Effector memory CD8-positive, alpha-beta T cell (primary cell): ENCODE measurements at places on chromosomes 11 and 22.

DNA sequence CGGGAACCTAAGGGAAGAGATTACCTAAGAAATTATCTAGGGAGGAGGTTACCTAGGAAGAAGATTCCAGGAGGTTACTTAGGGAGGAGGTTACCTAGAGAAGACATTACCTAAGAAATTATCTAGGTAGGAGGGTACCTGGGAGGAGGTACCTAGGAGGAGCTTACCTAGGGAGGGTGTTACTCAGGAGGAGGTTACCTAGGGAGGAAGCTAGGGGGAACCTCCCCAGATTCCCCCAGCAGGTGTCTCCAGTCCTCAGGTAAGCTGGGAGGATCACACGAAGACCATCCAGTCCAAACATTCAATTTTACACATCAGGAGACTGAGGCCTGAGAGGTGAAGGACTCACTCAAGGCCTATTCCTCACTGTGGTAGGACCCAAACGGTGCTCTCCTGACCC is 482.8 kb downstream of the TBC1D22A start:
- no peak overlapping the region for H3K27ac ChIP-seq
- no peak overlapping the region for H3K4me3 ChIP-seq
- H3K4me1 ChIP-seq: no peaks in the 10 kb centered on the region
- H3K36me3 ChIP-seq: no peaks in the 10 kb centered on the region
- H3K27me3 ChIP-seq: peaks cover 65% of the 10 kb centered on the region
- no peak for DNase-seq

- peak overlapping the region; percentile 89 for H3K27ac ChIP-seq
- H3K4me1 ChIP-seq: peaks cover 20% of the 10 kb centered on the region
- H3K4me3 ChIP-seq: peak overlapping the region; percentile 72
- peaks cover 39% of the 10 kb centered on the region for H3K36me3 ChIP-seq
- no peaks in the 10 kb centered on the region for H3K27me3 ChIP-seq
Measured at GRCh38 chr22:21643533-21644357, 1.6 kb downstream of the SDF2L1 start.

DNA sequence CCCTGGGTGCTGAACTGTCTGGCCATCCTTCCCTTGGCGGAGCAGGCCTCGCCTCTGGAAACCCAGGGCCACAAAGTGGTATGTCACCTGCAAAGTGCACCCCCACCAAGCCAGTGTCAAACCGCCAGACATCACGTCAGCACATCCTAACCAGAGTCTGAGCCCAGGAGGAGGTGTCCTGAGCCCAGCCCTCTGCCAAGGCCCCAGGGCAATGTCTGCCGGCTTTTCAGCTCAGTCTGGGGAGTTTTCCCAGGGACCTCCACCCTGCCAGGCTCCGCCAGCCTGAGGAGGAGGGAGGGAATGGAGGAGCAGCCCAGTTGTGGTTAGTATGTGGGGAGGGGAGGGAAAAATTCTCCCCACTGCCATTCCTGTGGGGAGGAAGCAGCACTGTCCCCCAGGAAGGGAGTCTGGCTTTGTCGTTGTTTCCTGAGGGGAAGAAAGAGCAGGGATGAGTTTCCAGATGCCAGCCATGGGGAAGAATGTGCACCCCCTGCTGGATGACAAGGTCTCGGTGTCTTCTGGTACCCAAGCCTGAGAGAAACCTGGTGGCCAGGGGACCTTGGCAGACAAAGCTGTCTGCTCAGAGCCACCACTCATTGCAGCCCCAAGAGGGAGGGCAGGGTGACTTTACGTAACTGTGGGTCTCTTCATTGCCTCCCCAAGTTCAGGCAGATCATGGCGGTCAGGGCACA is 81.4 kb upstream of the CD82 start:
- no peaks in the 10 kb centered on the region for H3K36me3 ChIP-seq
- no peak overlapping the region for H3K4me3 ChIP-seq
- no peak overlapping the region for H3K27ac ChIP-seq
- DNase-seq: no peak
- H3K4me1 ChIP-seq: no peaks in the 10 kb centered on the region

GRCh38 chr11:110972640-110973039 is 260.4 kb upstream of the ARHGAP20 start:
- no peak for DNase-seq
- H3K4me3 ChIP-seq: no peak overlapping the region
- no peaks in the 10 kb centered on the region for H3K36me3 ChIP-seq
- no peak overlapping the region for H3K27ac ChIP-seq
- peaks cover 23% of the 10 kb centered on the region for H3K27me3 ChIP-seq
- H3K4me1 ChIP-seq: no peaks in the 10 kb centered on the region

- no peaks in the 10 kb centered on the region for H3K27me3 ChIP-seq
- peaks cover 29% of the 10 kb centered on the region for H3K36me3 ChIP-seq
- H3K4me3 ChIP-seq: no peak within 1 kb of the TSS
- DNase-seq: peak; percentile 98
- peak within 1 kb of the TSS; percentile 86 for H3K27ac ChIP-seq
Measured at GRCh38 chr11:64185693-64186491, at the start of gene STIP1. TSS of gene STIP1 (plus strand) at chr11:64186171. CDS start at chr11:64186262, 91 bp downstream.

DNA sequence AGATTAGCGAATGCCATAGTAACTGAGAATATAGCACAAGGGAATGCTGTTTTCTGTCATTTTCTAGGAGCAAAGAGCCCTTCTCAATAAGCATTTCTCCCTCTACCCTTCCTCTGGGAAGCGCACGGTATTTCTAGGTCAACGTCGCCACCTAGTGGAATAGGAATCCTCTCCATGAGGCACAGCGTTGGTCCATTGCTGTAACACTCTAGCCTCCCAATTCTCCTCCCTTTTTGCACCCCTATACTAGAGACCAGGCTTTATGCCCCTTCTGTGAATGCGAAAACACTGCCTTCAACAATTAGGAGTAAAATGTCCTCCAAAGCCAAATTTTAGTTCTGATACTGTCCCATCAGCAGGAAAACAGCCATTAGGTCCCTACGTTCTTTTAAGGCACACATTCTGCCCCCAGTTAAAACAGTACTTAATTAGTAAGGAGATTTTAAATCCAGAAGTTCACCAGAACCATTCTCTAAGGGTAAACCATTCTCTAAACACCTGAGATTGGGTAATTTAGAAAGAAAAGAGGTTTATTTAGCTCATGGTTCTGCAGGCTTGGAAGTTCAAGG is 12.8 kb upstream of the HYLS1 start:
- peak; percentile 36 for DNase-seq
- no peaks in the 10 kb centered on the region for H3K36me3 ChIP-seq
- no peak overlapping the region for H3K27ac ChIP-seq

DNA sequence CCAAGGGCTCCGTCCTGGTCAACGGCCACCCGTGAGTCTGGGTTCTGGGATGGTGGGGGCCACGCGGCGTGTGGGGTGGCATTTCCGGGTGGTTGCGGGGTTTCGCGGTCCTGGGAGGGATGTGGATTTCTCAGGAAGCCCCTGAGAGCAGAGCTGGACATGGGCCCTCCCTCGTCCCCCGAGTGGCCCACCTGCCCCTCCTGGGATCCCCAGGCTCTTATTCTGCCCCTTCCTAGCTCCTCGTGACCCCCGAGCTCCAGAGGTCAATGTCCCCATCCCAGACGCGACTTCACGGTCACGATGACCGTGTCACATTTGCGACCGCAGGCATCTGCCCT is 4.4 kb downstream of the MUC5AC start:
- H3K4me3 ChIP-seq: no peak overlapping the region
- DNase-seq: no peak
- no peaks in the 10 kb centered on the region for H3K27me3 ChIP-seq

DNA sequence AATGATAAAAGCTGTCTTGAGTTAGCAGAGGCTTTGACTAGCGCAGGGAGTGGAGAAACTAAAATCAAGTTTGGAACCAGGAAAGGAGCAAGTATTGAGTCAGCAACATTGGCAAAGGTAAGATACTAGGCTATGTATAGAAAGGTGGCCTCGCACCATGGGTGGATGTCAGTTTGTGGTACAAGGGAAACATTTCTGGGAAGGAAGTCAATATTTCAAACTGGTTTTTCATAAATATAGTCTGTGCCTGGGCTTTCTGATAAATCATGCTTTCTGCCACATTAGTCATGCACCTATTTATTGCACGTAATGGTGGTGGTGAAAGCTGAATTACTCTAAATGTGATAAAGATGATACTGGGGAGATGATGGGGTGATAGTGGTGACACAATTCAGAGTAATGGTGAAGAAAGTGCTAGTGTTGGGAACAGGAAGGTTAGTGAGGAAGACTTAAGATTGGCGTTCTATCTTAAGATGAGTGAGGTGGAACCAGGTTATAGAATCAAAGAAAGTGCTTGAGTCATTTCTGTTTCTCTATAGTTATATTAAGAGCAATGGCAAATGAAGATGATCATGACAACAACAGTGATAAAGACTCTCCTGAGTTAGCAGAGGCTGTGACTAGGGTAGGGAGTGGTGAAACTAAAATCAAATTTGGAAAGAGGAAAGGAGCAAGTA is 729.0 kb downstream of the FAM181B start:
- H3K27ac ChIP-seq: no peak overlapping the region
- H3K36me3 ChIP-seq: no peaks in the 10 kb centered on the region
- H3K4me1 ChIP-seq: peaks cover 4% of the 10 kb centered on the region
- no peak overlapping the region for H3K4me3 ChIP-seq
- peaks cover 11% of the 10 kb centered on the region for H3K27me3 ChIP-seq

GRCh38 chr11:45724153-45724552 is 58.7 kb upstream of the CHST1 start:
- peaks cover 41% of the 10 kb centered on the region for H3K27me3 ChIP-seq
- no peak for DNase-seq
- no peaks in the 10 kb centered on the region for H3K4me1 ChIP-seq
- H3K27ac ChIP-seq: no peak overlapping the region

- no peaks in the 10 kb centered on the region for H3K36me3 ChIP-seq
- no peak for DNase-seq
Measured at GRCh38 chr11:22339611-22340010, 1.4 kb downstream of the SLC17A6 start.

GRCh38 chr11:73404048-73404447 is 27.8 kb downstream of the RELT start:
- H3K4me1 ChIP-seq: no peaks in the 10 kb centered on the region
- DNase-seq: no peak
- H3K27me3 ChIP-seq: no peaks in the 10 kb centered on the region
- no peak overlapping the region for H3K27ac ChIP-seq
- H3K4me3 ChIP-seq: no peak overlapping the region
- peaks cover 44% of the 10 kb centered on the region for H3K36me3 ChIP-seq

DNA sequence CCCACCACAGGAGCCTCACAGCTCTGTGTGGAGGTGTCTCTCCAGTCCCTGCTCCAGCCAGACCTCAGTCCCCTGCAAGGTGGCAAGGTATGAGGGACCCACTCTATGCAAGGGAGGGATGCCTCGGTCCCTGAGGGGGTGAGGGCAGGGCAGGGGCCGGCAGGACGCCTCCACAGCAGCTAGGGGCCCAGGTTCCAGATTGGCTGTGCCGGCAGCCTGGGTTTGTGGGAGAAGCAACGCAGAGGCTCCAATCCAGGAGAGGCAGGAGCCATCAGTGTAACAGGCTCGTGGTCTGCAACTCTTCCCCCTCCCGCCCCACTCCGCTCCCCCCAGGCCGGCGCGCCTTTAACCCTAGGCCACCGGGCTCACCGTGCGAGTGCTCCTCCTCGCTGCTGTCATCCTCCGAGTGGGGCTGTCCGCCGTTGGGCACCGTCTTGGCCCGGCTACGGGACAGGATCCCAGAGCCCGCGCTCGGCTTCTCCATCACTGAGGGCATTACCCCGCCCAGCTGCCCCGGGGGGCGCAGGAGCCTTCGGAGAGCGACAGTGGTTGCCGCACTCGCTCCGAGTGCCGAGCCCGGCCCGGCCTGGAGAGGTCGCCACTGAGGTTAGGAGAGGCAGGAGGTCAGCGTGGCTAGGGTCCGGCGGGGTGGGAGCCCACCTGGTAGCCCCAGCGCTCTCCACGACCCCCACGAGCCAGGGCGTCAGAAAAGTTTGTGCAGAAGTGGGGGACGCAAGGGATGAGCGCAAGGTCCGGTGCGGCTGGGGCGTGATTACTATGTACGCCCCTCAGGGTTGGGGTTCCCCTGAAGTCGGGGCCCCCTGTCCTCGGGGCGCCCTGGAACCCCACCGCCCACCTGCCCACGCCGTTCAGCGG is 765 bp downstream of the RCOR2 start:
- no peaks in the 10 kb centered on the region for H3K36me3 ChIP-seq
- peak overlapping the region; percentile 80 for H3K4me3 ChIP-seq
- peaks cover 11% of the 10 kb centered on the region for H3K4me1 ChIP-seq
- peak overlapping the region; percentile 46 for H3K27ac ChIP-seq
- peak; percentile 27 for DNase-seq
- H3K27me3 ChIP-seq: no peaks in the 10 kb centered on the region

- H3K4me1 ChIP-seq: peaks cover 48% of the 10 kb centered on the region
- H3K4me3 ChIP-seq: no peak overlapping the region
- no peaks in the 10 kb centered on the region for H3K27me3 ChIP-seq
- H3K27ac ChIP-seq: peak overlapping the region; percentile 59
Measured at GRCh38 chr22:39120983-39121382, 23.9 kb downstream of the APOBEC3H start.

DNA sequence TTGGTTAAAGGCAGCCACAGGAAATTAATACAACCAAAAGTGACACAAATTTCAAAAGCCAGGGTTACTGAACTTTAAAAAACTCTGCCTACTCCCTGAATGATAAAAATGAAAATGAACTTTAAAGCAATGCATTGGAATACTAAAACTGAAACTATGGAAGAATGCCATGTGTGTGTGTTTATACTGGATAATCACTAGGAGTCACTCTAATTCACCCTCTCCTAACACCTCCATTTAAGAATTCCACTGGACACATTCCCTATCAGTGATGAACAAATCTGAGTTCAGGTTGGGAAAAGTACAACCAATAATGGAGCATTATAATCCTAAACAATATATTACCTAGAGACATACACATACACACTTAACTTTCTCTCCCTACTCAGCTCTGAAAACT is 27.5 kb upstream of the PLAAT3 start:
- H3K27ac ChIP-seq: peak overlapping the region; percentile 44
- peaks cover 46% of the 10 kb centered on the region for H3K36me3 ChIP-seq
- peaks cover 15% of the 10 kb centered on the region for H3K4me1 ChIP-seq
- H3K4me3 ChIP-seq: no peak overlapping the region
- H3K27me3 ChIP-seq: no peaks in the 10 kb centered on the region

DNA sequence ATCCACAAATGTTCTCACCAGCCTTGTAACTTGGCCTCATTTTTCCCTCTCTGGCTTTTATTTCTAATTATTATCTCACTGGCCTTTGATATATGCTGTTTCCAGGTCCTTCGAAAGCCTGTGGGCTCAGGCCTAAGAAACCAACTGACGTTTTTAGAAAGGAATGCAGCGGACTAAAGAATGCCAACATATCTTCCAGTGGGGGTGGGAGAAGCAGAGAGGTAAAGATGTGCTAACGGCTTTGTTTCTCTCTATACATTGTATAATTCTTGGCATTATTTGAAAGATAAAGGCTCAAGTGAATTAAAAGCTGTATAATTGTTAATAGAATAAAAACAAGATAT is 28.2 kb downstream of the OR6Q1 start:
- H3K4me3 ChIP-seq: no peak overlapping the region
- no peaks in the 10 kb centered on the region for H3K4me1 ChIP-seq
- DNase-seq: no peak
- H3K27me3 ChIP-seq: peaks cover 8% of the 10 kb centered on the region

- no peak overlapping the region for H3K4me3 ChIP-seq
- H3K36me3 ChIP-seq: no peaks in the 10 kb centered on the region
- DNase-seq: no peak
- no peaks in the 10 kb centered on the region for H3K4me1 ChIP-seq
Measured at GRCh38 chr22:34986523-34986922, 79.4 kb upstream of the ISX start.

DNA sequence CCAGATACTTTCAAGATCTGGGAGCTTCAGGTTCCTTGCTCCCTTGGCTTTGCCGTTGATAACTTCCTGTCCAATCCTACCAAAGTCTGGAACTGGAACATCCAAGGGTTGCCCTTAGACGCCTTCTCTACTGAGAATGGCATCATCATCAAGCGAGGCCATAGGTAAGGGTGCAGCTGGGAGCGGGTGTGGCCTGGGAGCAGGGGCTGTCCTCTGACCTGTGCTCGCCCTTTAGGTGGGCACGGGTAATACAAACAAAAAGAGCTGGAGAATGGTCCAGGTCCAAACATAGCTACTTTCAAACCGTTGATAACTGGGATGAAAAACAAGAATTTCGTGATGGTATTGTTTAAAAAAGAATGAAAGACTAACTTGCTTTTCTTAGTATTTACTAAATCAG is 25.0 kb downstream of the CASP12 start:
- H3K4me1 ChIP-seq: peaks cover 28% of the 10 kb centered on the region
- no peaks in the 10 kb centered on the region for H3K27me3 ChIP-seq
- H3K4me3 ChIP-seq: no peak overlapping the region
